ENCODE measurements at places on chromosomes 5 and 9. TPM values are rescaled to one million over a fixed set of nuclear protein-coding genes. Genes with fewer than 3 reads are reported as not detected.

Gene GNE
- total RNA-seq, result 15.5 TPM

Gene SYK
- total RNA-seq, result not detected

Gene HSPA5
- total RNA-seq, result 289 TPM

Gene CDH10
- total RNA-seq, result under 0.01 TPM

Gene CNTRL
- 11.1 TPM for total RNA-seq

Gene GLIPR2
- total RNA-seq, result 26.0 TPM

Gene PCDHA6
- 0.27 TPM for total RNA-seq

Gene ZNF658
- total RNA-seq, result 2.2 TPM

Gene PTPN3
- under 0.01 TPM for total RNA-seq

Gene SOWAHA
- total RNA-seq, result not detected

Gene PHAX
- 35.2 TPM for total RNA-seq

Gene GZMA
- total RNA-seq, result not detected

Gene MAMDC2
- 4.9 TPM for total RNA-seq

Gene DRD1
- total RNA-seq, result not detected

Gene AQP7
- total RNA-seq, result 0.07 TPM

Gene LHX3
- not detected for total RNA-seq

Gene C5orf46
- total RNA-seq, result not detected

Gene LCN9
- not detected for total RNA-seq

Gene LTC4S
- total RNA-seq, result not detected

Gene ZNF354B
- 4.1 TPM for total RNA-seq

Gene DMRTA1
- total RNA-seq, result 0.07 TPM

Gene CDK9
- total RNA-seq, result 82.7 TPM

Gene HMMR
- 43.2 TPM for total RNA-seq

Measured in mammary microvascular endothelial cell (primary cell).